Stromal cell of bone marrow (primary cell): ENCODE measurements at places on chromosomes 7 and 10.

- DNase-seq, result peak; percentile 38
Measured at GRCh38 chr10:66783316-66783715, 142.5 kb upstream of the LRRTM3 start.

GRCh38 chr7:150317748-150318444 is 5.3 kb upstream of the LRRC61 start:
- peak; percentile 52 for DNase-seq

DNA sequence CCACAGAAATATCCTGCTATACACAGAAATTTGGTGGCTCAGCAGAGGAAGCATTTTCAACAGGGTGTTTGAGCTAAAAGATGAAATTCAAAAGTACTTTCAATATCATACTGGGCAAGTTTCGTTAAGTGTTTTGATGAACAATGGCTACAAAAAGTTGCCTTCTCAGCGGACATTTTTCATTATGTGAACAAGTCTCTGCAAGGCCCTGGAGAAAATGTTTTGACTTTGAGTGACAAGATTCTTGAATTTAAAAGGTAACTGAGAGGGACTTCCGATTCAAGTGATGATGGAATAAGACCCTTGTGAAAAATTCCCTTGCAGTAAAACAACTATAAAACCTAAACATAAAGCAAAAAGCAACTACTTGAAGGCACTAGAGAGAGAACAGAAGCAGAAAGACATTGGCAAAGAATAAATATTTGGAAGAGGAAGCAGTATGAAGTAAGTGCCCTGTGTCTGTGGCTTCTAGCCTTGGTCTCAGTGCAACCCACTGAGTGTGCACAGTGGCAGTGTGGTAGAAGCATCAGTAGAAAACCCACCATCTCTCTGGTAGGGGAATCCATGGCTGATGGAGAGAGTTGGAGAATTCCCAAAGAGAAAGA is 62.5 kb upstream of the NAMPT start:
- DNase-seq, result no peak

DNA sequence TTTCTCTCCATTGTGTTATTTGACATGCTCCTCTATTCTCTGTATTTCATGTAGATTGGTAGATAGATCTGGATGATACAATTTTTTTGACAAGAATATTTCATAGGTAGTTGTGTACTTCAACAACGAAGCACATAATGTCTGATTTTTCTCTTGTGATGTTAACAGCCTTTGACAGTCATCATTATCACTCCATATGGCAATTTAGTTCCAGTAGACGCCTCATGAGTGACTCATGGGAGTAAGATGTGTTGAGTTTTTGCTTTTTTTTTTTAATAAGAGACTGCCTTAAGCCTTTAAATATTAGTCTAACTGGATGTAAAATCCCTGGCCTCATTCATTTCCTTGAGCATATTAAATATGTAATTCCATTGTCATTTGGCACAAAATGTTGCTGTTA is 123.5 kb upstream of the ZNF32 start:
- DNase-seq, result no peak

GRCh38 chr7:150732786-150733481 is 4.3 kb upstream of the GIMAP5 start:
- DNase-seq, result no peak

GRCh38 chr7:10973942-10974911 is 555 bp downstream of the PHF14 start:
- peak; percentile 17 for DNase-seq

DNA sequence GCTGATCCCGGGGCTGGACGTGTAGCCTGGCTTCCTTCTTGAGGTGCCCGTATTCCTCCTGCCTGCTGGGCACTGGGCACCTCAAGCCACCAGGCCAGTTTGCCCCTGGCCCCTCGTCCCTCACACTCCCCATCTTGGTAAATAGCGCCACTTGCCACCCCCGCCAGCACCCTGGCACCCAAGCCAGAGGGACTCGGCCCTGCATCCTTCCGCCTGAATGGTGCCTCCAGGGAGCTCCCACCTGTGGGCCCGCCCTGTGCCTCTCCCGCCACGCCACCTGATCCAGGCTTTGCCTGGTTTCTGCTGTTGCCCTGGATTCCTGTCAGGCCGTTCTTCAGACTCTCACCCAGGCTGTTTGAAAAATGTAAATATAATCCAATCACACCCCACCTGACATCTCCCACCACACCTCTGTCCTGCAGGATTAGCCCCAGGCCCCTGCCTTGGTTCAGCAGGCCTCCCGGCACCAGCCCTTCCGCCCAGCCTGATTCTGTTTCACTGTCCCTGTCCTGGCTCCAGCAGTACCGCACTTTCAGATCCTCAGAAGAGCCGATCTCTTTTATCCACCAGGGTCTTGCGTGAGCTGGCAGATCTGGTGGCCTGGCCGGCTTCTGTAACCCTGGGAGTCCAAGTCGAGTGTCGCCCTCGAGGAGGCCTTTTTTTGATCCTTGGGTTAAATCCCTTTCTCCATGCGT is 33.8 kb downstream of the WIPI2 start:
- DNase-seq, result no peak

DNA sequence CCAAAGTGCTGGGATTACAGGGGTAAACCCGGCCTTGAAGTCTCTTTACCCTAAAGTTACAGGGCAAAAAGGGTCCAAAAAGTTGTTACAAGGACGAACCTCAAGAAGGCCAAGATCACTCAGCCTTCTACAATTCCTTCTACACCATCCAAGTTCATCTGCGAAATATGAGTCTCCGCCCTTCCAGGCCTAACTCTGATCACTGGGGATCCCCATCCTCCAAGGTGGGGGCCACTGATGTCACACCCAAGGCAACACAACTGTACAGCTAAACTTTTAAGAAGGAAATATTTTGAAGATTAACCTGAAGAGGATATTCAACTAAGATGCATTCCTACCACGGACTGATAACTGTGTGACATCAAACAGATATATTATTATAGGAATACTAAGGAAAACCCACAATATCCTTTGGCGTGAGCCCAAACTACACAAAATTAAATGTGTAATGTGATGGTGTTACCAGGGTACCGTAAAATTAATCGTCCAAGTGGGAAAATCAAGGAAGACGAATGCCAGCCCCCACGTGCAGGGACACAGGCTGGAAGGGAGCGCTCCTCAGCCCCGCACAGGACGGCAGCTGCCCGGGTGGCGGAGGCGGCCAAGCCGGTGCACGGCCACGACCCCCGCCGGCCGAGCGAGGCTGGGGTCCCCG is 1.0 kb downstream of the PAXIP1 start:
- DNase-seq, result no peak

DNA sequence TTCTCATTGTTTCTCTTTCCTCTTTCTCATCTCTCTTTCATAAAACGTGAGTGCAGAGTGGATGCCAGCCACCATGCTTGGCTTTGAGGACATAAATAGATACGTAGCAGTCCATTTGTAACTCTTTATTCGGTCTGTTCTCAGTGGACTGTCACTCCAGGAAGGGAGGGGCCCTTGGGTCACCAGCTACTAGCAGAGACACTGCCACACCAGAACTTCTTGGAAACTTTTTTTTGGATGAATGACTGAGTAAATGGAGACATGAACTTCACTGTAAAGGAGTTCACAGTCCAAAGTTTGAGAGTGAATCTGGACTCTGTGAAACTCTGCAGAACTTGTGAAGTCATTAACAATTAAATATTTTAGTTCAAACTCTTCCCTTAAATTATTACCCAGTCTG is 20.2 kb downstream of the CHN2 start:
- no peak for DNase-seq

DNA sequence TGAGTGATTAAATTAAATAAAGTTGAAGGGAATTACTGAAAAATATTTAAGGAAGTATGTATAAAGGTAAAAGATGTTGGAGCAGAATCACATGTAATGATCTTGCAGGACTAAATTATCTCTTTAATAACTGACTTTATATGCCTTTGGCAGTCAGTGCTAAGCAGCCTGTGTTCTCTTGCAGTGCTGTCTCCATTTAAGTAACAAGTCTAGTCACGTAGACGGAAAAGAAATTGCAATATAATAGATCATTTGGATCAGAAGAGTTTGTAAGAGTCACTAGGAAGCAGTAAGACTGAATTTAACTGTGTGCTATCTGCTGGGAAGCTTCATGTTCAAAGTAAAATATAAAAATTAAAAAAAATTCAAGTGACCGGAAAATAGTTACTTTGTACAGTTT is 21.4 kb downstream of the BZW2 start:
- no peak for DNase-seq

GRCh38 chr7:152035817-152036216 is 10.3 kb downstream of the GALNT11 start:
- DNase-seq, result no peak

DNA sequence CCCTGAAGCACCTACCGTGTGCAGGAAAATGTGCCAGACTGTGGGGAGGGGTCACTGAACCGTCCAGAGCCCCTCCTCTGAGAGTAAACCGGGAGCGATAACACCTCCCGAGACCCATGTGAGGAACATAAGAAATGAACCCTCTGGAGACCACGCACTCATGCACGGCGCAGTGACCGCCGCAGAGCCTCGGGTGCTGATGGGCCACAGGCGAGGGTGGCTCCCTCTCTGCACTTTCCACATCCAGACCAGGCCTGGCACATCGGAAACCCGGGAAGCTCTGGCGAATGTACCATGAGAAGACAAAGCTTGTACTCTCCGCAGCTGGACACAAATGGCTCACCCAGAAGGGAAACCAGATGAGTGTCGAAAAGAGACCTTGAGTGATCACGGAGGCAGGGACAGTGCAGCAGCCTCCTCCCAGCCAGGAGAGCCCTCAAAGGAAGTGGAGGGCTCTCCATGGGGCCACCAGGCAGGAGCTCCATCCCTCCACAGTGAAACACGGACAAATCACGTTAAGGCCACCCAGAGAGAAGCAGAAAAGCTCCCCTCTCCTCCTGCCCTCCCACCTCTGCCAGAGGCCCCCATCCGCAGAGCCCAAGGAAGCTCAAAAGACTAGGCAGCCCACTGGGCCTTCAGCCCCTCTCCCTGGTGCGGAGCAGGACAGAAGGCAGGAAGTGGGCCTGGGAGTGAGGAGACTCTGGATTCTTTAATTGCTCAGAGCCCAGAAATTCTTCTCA is 178.1 kb upstream of the PPP2R2D start:
- no peak for DNase-seq

- DNase-seq, result no peak
Measured at GRCh38 chr10:118585234-118585633, 10.2 kb downstream of the PRLHR start.

- no peak for DNase-seq
Measured at GRCh38 chr7:50687096-50687495, 95.6 kb downstream of the GRB10 start.

GRCh38 chr10:43854007-43854406 is 205.3 kb upstream of the ZNF32 start:
- no peak for DNase-seq

DNA sequence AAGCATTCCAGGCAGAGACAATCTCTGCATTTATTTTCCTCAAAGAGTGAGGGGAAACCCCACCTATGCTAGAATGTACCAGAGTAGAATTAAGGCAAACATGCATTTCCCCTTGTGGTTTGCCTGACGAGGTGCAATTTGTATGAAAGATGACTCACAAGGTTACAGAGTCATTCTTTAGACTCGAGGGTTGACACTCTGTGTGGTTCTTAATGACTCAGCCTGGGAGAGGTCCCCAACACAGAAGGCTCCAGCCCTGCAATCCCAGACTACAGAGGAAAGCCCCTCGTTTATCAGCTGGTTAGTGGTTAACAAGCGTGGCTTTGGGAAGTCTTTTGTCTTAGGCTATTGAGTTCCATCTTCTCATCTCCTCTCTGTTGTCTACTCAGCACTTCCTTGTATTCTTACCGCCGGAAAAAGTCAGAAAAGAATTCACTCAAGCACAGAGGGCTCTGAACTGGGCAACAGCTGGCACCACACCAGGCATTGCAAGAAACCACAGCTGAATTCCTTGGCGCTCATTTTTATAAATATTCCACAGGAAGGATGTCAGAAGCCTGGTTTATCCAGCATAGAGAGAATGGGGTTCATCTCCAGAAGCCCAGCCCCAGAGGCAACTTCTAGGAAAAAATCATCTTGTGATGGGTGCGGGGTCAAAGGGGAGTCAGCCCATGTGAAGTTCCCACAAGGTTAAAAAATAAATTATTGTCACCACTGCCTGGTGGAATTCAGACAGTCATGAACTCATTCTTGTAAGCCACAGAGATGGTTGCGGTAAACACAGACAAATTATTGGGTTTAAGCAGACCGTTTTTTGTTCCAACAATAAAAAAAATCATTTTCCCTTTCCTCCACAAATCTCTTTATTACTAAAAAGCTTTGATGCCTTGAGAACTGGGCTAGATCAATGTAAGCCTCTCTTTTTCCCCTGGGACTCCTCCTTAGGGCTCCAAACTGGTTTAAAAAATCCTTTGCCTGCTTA is 24.5 kb upstream of the SVIL start:
- peak; percentile 98 for DNase-seq

DNA sequence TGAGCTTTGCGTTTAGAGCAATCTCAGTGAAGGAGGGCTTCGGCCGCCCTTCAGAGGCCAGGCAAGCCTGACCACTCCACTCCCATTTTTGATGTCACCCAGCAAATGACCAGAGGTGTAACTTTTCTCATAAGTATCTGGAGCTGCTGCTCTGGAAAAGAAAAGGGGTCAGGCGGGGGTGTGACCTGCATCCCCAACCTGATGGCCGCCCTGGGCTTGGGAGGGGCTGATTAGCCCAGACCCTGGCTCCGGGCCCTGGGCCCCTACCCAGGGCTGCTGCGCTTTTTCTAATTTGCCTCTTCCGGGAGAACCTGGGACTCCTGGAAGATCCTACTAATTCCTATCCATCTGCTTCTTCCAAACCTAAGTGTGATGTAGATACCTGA is 9.6 kb upstream of the EBF3 start:
- DNase-seq, result no peak

DNA sequence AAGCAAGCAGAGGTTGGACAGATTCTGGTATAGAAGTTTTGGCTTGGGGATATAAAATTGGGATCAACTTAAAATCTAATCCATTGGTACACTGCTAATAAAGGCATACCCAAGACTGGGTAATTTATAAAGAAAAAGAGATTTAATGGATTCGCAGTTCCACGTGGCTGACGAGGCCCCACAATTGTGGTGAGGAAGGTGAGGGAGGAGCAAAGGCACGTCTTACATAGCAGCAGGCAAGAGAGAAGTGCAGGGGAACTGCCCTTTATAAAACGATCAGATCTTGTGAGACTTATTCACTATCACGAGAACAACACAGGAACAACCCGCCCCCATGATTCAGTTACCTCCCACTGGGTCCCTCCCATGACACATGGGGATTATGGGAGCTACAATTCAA is 9.7 kb downstream of the ACADSB start:
- no peak for DNase-seq

DNA sequence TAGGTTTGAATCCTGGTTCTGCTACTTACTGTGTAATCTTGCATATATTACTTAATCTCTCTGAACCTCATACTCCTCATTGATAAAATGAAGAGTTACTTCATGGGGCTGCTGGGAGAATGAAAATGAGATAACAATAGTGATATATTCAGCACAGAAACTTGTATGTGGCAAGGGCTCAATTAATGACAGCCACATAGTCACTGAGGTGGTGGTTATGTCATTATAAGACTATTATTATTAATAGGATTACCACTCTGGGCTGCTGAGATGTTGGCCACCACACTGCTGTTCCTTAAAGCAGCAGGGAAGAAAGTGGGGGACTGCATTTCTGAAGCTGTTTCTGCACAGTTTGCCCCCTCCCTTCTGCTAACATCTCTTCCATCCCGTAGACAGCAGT is 100.4 kb upstream of the PDLIM1 start:
- no peak for DNase-seq

- DNase-seq, result no peak
Measured at GRCh38 chr7:22195397-22196172, 161.4 kb downstream of the RAPGEF5 start.
